Activated CD4-positive, CD25-positive, alpha-beta regulatory T cell treated with anti-CD3 and anti-CD28 coated beads, Interleukin-2, amount 50 U/mL, for 72 hours (primary cell): ENCODE measurements at places on chromosomes 16 and 17.

DNA sequence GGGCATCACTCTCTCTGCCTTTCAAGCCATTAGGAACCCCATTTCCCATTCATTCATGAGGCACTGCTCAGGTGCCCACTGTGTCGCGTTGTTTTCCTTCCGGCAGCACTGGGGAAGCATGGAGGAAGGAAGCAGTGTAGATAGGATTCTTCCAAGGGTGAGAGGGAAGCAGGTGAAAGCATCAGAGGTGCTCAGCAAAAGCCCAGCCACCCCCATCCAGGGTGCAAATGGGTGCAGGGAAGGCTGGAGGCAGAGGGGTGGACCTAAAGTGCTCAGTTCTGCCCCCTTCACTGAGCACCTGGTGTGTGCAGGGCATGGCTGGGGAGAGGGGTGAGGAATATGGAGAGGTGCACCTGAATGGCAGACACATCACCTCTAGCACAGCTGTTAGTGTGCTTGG is 3.4 kb upstream of the NXPH3 start:
- no peak for DNase-seq

DNA sequence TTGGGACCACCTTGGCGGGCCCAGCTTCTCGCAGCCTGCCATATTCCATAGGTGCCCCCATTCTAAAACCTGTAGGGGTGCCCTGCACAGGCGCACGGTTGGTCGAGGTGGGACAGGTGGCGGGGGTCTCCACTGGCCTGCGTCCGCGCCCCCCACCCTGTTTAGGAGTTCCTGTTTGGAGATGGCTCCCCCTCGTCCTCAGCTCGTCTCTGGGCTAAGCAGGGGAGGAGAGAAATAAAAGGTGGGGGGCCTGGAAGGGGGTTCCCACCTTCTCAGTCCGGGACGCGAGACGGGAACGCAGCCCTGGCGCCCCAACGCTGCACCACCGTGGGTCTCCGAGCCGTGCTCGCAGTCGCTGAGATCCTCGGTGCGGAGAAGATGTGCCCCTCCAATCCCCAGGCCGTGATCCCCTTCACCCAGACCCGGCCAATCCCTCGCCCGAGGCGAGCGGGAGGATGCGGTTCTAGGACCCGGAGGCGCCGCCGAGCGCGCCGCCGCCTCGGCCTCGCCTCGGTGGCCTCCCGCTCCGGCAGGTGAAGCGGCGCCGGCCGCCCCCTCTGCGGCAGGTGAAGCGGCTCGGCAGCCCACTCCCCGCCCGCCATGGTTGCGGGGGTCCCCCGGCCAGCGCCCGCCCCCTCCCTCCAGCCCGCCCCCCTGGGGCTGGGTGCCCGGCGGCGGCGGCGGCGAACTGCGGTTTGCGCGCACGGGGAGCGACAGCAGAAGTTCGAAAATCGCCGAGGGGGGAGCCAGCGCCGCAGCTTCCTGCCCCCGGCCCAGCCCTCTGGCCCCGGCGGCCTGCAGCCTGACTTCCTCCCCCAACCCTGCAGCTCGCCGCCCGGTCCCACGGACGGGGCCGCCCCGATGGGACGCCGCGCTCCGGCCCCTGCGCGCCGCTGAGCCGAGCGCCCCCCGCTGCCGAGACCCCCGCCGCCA is at the start of gene FMNL1:
TSS of gene FMNL1 (plus strand) at position 805 of the 933 bp plus-strand sequence. CDS start 240 bp downstream, outside the sequence.
- peak; percentile 76 for DNase-seq

GRCh38 chr16:79452671-79453070 is 147.9 kb downstream of the MAF start:
- DNase-seq = no peak

DNA sequence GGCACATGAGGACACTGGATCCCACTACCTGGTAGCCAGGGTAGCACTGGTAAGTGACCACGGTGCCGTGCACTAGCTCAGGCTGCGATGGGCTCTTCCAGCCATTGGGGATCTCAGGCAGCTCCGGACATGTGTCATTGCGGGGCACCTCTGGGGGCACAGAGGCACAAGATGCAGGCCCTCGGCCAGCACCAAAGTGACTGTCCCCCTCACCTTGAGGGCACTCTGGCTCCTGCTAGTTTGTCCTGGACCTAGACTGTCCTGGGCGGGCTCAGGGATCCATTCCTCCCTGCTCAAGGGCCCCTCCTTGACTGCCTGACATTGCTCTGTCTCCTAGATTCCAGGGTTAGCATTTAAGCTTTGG is 6.7 kb upstream of the PHF12 start:
- no peak for DNase-seq

DNA sequence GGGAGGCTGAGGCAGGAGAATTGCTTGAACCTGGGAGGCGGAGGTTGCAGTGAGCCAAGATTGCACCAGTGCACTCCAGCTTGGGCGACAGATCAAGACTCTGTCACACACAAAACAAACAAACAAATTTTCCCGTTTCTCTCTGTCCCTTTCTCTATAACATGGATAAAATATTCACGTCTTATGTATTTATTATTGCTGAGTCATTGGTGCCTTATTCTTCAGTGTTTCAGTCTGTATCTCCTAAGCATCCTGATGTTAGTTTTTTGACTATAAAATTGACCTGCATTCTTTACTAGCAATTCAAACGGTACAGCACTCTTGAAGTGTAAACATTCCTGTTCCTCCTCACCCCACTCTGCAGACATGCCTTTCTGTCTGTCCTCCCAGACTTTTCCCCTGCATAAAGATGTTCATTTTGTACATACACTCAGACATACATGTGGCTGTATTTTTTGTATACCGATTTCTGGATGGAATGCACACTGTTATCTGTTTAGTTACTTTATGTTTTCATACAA is 16.4 kb downstream of the DHODH start:
- no peak for DNase-seq
